ENCODE measurements at places on chromosomes 5 and 9. TPM values are rescaled to one million over a fixed set of nuclear protein-coding genes. Genes with fewer than 3 reads are reported as not detected.

The STPG3 gene
- total RNA-seq, result not detected

The PCA3 gene
- not detected for total RNA-seq

The SVEP1 gene
- total RNA-seq, result 3.7 TPM

The SAXO1 gene
- not detected for total RNA-seq

The KIF12 gene
- total RNA-seq, result 0.11 TPM

The FAM81B gene
- total RNA-seq, result not detected

The SMIM33 gene
- total RNA-seq, result not detected

The CA9 gene
- not detected for total RNA-seq

The GRIA1 gene
- 0.14 TPM for total RNA-seq

The GPR150 gene
- 0.12 TPM for total RNA-seq

The MPDZ gene
- total RNA-seq, result 27.5 TPM

The HCN1 gene
- not detected for total RNA-seq

The KLF4 gene
- 2.3 TPM for total RNA-seq

The ADAMTS19 gene
- total RNA-seq, result not detected

The C5 gene
- total RNA-seq, result 2.3 TPM

The SKIC3 gene
- 89.0 TPM for total RNA-seq

The IL5 gene
- not detected for total RNA-seq

The SPATA31A6 gene
- not detected for total RNA-seq

The RFESD gene
- total RNA-seq, result 1.4 TPM

The NSG2 gene
- total RNA-seq, result not detected

The SHOC1 gene
- total RNA-seq, result not detected

The SOHLH1 gene
- not detected for total RNA-seq

The GNA14 gene
- total RNA-seq, result not detected

The SLC25A2 gene
- total RNA-seq, result not detected

The SLC6A18 gene
- total RNA-seq, result not detected

The ANKRD31 gene
- total RNA-seq, result 0.05 TPM

The TAF11L5 gene
- not detected for total RNA-seq
